H1 (cell line): ENCODE measurements at places on chromosomes 16 and 17.

DNA sequence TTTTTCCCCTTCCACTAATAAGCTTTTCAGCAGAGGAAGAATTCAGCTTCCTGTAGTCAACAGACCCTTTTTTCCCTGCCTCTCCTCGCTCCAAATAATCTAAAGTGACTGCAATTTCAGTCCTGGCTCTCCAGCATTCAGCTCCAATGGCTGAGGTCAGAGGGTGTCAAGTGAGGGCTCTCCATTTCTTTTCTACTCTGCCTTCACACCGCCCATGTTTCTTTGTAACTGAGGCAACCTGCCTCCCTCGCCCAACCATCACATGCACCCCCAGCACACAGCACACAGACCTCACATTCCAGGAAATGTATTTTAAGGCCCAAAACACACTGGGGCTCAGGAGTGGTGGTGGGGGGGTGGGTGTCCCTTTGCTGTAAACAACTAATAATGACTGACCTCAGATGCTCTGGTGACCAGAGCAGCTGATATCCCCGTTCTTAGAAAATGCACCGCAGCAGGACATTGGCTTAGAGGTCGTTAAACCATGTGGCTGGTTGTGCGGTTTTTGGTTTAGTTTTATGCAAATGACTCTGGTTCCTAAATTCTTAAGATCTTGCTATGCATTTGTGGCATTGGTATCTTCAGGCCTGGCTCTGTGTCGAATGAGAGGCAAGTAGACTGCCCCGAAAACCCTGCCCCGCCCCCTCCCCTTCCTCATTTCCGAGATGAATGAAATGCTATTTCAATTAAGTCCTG, 203.6 kb downstream of the ZFHX3 start:
- DNase-seq = no peak

DNA sequence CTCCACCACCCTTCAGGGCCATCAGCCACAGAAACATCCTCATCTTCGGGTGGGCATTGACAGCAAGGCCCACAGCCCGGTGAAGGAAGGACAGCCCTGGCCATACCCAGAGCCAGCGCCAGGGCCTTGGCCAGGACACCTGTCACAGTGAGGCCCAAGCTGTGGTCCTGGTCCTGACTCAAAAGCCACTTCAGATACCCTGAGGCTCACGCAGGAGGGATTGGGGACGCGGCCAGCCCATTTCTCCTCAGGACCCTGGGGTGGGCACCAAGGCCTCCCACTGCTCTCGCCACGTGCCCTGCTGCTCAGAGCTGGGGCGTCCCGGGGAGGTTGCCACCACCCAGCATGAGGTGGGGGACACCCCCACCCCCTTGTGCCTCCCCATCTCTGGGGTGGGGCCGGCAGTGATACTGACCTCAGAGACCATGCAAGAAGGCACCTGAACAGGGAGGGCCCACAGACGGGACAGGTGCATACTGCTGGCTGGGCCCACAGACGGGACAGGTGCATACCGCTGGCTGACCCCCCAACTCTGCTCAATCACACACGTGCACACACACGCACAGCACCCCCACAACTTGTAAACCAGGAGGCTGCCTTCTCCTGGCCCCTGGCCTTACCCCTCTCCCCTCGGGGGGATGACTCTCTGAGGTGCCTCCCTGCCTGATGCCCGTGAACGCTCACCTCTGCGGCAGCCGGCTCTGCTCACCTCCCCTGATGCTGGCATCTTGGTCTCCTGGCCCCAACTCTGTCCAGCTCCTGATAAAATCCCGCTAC, 14.2 kb downstream of the SLC7A5 start:
- no peak for DNase-seq

DNA sequence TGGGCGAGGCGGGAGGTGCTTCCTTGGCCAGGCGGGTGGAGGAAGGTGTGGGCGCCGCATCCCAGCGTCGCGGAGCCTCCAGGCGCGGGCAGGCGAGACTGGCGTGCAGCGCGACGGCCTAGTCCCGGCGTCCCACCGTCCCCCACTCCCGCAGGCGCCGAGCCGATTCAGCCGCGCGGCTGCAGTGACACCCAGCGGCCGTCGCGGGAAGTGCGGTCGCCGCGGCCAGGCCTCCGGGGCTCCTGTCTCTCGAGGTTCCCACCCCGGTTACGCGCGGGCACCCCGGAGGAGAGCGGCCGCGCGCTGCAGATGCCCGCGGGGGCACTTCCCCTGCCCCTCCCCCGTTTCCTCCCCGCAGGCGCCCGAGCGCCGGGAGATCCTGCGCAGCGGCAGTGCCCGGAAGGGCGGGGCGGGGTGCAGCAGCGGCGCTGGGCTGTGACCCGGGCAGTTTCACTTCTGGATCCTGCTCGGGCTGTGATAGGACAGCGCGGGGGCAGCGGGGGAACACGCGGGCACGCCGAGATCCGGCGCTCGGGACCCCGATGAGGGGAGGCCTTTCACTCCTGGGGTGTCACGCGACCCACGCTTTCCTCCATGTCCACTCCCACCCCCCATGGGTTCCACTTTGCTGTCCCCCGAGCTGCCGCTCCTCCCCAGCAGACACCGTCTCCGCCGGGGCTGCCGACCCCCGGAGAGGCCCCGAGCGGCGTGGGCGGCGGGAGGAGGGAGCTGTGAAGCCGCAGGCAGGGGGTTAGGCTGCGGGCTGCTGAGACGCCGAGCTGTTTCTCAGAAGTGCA, 16.6 kb downstream of the GRB7 start:
- DNase-seq = no peak

DNA sequence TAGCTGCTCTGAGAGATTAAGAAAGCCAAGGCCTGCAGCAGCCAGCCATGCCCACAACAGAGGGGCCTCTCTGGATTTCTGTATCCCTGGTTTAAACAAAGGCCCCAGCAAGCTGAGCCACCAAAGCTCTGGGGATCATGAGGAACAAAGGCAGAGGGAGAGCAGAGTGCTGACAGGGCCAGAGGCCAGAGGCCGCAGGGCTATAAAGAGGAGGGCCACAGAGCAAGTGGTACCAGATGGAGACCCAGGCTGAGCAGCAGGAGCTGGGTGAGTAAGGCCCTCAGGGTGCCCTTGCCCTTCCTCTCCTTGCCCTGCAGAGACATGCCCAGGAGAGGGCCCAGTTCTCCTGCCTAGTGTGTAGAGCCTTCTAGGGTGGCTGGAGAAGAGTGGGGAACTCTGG, at the start of gene CRYBA1:
TSS of gene CRYBA1 (plus strand) at position 232 of the 400 bp plus-strand sequence. CDS start at position 237, 5 bp downstream.
- DNase-seq = no peak

GRCh38 chr17:19644493-19645210, 3.9 kb upstream of the ALDH3A2 start:
- DNase-seq = no peak

GRCh38 chr16:27505297-27506236, 44.1 kb downstream of the GTF3C1 start:
- no peak for DNase-seq

- no peak for DNase-seq
Observed at GRCh38 chr17:30950669-30951399, 20.0 kb upstream of the RNF135 start.

GRCh38 chr16:85386467-85387170, 226.5 kb upstream of the GSE1 start:
- peak; percentile 37 for DNase-seq

DNA sequence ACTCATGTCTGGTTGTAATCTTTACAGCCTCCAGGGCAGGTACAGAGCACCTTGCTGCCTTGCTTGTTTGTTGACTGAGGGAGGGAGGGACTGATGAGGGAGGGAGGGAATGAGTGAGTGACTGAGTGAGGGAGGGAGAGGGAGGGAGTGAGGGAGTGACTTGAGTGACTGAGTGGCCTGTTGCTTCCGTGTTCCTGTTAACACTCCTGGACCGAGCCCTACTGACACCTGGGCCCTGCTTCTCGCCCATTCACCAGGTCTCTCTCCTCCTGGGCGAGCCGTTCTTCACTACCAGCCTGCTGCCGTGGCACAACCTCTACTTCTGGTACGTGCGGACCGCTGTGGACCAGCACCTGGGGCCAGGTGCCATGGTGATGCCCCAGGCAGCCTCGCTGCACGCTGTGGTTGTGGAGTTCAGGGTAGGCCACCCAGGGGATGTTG, 41.2 kb downstream of the PRMT7 start:
- no peak for DNase-seq

GRCh38 chr16:77212741-77213541, 13.7 kb downstream of the SYCE1L start:
- peak; percentile 92 for DNase-seq

- no peak for DNase-seq
Observed at GRCh38 chr16:63130942-63131341, 1094.7 kb upstream of the CDH8 start.

DNA sequence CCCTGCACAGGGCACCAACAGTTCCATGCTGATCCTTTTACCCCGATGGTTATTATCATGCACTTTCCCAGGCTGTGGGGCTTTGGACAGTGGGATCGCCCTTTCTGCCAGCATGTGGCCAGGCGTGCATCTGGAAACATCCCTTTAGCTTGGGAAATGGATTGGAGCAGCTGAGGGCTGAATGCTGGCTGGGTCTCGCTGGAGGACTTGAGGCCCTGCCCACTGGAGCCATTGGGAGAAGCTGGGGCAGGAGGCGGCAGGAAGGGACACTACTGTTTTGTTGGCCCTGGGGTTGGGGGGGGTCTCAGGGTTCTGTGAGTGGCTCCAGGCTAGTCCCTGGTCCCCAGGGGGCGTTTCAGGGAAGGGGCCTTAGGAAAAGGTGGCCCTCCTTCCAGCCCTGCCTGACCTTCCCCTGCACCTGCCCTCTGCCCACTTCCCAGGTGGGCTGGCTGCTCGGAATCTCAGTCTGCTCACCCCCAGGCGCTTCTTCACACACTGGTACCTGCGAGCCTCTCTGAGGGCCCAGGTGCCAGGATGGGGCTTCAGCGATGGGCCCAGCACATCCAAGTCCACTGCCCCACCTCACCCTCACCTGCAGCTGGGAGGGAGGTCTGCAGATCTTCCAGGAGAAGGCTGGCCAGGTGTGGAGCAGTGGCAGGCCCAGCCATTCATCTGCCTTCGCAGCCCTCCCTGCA, 1.6 kb upstream of the ADGRG3 start:
- DNase-seq = no peak

DNA sequence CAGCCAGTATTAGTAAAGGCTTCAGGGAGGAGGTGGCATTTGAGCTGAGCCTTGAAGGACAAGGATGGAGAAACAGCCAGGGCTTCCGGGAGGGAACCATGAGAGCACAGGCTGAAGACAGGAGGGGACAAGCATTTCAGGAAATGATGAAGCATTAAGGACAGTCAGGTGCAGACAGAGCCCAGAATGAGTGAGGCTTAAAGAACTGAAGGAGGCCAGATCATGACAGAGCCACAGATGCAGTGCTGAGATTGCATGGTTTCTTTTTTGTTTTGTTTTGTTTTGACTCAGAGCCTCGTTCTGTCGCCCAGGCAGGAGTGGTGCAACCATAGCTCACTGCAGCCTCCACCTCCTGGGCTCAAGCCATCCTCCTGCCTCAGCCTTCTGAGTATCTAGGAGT, 211.5 kb downstream of the SOX9 start:
- no peak for DNase-seq

- DNase-seq = no peak
Observed at GRCh38 chr17:83154311-83155127, 75.1 kb downstream of the METRNL start.

- no peak for DNase-seq
Observed at GRCh38 chr16:468068-468821, 42.8 kb downstream of the RAB11FIP3 start.

DNA sequence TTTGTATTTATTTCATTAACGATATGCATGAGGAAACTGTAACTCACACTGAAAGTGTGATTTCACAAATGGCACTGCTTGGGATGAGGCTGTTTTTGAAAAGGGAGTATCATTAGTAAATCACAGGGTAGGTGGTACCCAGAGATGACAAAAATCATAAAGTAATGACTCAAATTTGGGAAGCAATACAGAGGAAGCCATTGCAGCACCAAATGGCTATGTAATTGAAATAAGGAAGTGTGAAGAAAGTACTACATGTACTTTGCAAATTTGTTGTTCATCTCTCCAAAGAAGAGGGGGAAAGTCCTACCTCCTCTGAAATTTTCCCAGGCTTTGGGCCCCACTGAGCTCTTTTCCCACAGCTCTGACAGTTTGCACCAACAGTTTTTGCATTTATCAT, 12.3 kb upstream of the ABCC12 start:
- no peak for DNase-seq

- no peak for DNase-seq
Observed at GRCh38 chr16:5016967-5017677, 16.6 kb downstream of the NAGPA start.

GRCh38 chr16:73949574-73950320, 346.9 kb upstream of the PSMD7 start:
- no peak for DNase-seq

DNA sequence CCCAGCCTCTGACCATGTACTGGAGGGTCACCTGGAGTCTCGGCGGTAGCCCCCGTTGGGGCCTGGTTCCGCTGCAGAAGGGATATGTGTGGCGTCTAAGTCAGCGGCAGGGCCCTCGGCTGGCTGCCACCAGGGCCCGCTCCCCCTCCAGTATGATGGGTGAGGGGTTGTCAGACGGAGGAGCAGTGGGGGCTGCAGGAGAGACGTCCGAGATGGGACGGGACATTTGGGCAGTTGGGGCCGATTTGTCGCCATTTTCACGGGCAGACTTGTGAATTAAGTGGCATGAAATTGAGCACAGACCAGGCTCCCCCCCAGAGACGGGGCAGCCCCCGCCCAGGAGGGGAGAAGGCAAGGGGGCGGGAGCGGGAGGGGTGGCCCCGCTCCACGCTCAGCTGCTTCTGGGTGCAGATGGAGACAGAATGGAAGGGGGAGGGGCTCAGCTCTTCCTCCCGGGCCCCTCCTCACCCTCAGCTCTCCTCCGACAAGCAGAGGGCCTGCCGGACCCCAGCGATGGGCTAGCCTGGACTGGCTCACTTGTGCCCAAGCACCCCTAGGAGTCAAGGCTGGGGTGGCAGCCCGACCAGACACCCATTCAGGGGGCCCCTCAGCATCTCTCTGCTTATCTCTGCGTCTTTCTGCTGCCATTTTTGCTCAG, 52.7 kb upstream of the LHX1 start:
- no peak for DNase-seq

DNA sequence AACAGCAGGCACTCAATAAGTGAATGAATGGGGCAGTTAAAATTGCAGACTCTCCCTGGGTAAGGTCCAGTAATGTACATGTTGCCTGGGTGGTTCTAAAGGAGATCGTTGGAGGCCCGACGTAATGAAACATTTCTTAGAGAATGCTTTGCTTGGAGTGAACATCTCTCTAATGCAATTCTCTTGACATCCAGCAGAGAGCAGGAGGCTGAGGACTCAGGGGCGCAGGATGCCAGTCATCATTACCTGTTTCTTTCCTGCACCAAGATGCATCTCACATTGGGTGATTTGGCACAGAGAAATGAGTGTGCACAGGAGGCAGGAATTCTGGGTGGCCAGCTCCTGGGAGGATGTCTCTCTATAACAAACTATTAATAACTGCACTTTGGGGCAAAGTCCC, 130.3 kb upstream of the RBBP6 start:
- no peak for DNase-seq
